ENCODE measurements at places on chromosomes 16 and 17.
A peak's percentile ranks its signal among the peaks of the same experiment; 100 is the strongest.

DNA sequence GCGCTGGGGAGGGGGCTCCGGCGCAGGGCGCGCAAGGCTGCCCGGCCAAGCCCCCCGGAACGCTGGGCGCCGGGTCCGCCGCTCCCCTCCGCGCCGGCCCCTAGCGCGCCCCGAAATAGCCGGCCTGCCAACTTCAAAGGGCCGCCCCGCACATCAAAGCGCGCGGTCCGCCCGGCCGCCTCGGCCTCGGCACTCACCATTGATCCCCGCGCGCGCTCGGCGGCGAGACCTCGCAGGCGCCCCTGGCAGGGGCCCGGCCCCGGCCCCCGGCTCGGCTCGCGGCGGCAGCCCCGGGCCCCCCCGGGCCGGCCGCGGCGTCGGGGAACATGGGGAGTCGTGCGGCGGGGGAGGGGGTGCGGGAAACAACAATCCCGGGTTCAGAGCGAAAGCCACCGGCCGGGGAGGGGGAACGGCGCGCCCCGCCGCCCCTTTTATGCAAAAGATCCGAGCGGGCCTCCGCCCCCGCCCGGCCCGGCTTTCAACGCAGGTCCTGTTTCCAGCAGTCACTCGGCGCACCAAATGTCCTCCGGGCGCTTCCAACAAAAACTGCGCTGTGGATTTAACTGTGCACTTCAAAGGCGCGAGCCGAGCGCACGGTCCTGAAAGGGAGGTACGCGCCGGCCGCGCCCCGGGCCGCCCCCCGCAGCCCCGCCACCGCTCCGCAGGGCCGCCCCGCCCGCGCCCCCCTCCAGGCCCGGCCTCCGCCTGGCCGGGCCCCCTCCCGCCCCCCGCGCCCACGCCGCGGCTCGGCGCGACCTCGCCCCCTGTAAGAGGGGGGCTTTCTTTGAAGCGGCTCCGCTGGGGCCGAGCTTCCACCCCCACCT lies 608 bp downstream of the AXIN2 start:
- peak; percentile 77 for DNase-seq

DNA sequence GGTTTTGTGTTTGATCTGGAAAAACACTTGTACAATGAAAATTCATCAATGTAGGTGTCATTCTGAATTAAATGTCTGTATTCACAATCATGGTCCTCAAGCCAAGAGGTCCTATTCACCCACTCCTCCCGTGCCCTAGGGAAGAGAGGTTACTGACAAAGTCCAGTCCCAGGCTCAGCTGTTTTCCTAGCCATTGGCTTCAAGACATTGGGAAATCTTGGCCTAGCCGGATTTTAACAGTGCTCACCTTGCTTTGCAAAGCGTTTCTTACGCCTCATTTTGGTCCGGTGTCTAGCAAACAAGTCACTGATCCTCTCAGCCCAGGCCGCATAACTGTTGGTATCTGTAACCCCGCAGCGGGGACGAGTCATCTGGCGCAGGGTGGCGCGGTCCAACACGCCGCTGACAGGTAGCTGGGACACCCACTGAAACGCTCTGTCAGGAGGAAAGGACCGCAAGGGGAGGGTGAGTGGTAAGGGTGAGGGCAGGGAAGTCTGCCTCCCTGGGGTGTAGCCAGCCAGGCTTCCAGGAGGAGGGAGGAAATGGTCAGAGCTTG lies 16.7 kb downstream of the MMP28 start:
- DNase-seq = no peak

GRCh38 chr17:41499714-41500113 lies 5.7 kb downstream of the KRT13 start:
- no peak for DNase-seq

DNA sequence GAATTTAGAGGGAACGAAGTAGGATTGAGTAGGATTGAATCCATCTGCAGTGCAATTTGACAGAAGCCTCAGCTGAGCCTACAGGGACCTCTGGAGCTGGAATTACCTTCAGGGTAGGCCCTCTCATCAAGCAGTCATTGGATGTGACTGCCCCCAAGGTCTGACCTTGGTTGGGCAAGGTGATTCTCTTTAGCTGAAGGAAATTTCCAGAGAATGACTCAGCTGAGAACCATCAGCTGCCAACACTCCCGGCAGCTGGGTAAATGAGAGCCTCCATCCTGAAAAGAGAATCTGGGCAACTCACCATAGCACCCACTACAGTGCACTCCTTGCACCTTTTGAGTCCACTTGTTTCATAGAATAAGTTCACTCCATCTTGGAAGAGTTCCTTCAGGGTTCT lies 113.5 kb upstream of the MED13 start:
- no peak for DNase-seq

DNA sequence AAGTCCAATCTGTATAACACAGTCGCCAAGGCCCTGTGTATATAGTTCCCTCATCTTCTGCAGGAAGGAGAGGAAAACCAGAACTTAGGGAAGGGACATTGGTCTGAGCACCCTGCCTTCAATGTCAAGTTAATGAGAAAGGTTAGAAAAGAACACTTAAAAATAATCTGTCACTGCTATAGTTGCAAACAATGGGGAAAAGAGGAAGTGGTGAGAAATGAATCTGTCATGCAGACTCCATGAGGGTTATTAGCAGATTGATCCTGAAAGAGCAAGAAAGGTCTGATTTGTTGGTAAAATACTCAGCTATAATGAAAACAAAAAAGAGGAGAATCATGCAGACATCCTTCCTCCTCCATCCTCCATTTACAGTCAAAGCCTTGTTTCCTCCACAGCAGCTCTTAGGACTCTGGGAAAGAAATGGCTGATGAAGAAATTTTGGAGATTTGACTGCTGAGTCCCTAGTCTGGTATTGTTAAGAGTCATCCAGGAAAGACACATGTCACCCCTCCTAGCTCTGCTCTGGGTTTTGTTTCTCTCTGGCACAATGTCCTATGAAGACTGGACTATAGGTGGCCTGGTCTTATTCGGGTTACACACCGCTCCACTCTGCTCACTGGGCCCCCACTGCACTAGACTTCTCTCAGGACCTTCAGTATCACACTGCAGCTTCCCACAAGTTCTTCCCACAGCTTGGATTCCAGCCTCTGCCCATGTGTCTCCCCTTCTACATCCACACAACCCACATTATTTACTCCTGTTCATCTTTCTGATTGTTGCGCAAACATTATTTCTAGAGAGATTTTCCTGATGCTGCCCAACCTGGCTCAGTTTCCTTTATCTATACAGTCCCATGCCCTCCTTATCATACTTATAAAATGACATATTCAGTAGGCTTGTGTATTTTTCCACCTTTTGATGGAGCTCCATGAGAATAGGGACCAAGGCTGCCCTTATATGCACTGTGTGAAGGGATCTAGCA lies 56.5 kb upstream of the XYLT1 start:
- DNase-seq = no peak
